ENCODE measurements at places on chromosomes 11 and 22.

- no peak for DNase-seq
These were observed 58.6 kb downstream of the MICAL3 start for GRCh38 chr22:17965538-17966402.

DNA sequence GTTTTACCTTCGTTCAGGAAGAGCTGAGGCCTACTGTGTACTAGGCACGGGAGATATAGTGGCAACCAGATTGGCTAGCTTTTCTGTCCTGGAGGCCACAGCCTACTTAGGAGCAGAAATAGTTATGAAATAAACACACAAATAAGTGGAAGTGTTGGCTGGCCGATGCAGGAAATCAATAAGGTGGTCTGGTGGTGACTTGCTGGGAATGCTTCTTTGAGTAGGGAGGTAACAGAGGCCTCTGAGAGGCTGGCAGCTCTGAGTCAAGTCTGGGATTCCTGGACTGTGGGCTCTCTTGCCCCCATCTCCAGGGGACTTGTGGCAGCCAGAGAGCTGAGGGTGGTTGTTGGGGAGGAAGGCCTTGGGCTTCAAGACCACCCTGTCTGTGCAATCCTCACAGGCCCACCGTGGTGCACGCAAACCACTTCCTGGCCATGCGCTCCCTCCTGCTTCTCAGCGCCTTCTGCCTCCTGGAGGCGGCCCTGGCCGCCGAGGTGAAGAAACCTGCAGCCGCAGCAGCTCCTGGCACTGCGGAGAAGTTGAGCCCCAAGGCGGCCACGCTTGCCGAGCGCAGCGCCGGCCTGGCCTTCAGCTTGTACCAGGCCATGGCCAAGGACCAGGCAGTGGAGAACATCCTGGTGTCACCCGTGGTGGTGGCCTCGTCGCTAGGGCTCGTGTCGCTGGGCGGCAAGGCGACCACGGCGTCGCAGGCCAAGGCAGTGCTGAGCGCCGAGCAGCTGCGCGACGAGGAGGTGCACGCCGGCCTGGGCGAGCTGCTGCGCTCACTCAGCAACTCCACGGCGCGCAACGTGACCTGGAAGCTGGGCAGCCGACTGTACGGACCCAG lies 4.1 kb downstream of the SERPINH1 start:
- DNase-seq: no peak

GRCh38 chr11:36452236-36452940 lies 57.7 kb downstream of the TRAF6 start:
- no peak for DNase-seq

DNA sequence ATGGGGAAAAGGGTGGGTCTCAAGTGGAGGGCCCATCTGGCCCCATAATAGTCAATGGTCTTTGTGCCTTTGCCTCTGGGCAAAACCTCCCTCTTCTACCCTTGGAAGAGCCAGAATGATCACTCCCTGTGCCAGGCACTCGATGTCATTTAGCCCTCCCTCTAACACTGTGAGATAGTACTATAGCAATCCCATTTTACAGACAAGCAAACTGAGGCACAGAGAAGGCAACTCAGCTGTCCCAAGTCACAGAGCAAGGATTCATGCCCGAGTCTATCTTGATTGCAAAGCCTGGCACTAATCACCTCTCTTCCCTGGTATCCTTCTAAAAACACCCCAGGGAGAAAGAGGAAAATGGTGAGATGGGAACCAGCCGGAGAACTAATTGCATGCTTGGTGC lies 76.4 kb downstream of the TP53I11 start:
- no peak for DNase-seq

DNA sequence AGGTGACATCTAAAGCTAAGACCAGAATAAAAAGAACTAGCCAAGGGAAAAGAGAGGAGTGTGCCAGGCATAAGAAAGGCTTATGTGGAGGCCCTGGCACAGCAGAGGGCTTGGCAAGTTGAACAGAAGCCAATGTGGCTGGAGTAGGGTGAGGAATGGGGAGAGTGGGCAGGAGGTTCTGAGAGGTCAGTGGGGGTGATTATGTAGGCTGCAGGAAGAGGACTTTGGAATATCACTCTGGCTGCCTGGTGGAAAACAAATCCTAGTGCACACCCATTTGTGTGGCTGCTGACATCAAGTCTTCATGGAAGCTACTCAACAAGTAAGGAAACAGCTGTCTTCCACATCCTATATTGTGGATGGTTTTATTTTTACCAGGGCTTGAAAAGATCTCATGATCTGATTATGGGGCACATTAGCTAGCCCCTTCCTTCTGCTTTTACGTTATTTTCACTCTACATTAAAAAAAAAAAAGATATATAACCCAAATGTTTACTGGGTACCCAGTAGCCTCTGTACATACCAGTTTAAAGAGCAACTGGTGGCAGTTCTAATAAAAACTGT lies 3.4 kb downstream of the MRPL16 start:
- DNase-seq: no peak

- no peak for DNase-seq
These were observed 9.5 kb downstream of the FREY1 start for GRCh38 chr11:45897556-45897955.

DNA sequence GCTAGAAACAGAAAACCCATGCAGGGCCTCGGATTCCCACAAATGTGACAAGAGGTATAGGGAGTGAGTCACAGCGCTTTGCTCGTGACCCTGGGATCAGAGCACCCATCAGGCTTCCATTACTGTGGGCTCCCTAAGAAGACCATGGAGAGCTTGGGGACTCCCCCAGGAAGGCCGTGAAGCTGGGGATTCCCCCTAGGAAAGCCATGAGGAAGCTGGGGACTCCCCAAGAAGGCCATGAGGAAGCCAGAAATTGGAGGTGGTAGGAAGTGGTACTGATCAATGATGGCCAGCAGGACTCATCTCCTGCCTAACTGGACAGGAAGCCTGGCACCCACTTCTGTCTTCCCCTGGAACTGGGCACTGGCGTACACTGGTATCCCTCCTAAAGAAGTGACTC lies 10.1 kb upstream of the DCPS start:
- no peak for DNase-seq

DNA sequence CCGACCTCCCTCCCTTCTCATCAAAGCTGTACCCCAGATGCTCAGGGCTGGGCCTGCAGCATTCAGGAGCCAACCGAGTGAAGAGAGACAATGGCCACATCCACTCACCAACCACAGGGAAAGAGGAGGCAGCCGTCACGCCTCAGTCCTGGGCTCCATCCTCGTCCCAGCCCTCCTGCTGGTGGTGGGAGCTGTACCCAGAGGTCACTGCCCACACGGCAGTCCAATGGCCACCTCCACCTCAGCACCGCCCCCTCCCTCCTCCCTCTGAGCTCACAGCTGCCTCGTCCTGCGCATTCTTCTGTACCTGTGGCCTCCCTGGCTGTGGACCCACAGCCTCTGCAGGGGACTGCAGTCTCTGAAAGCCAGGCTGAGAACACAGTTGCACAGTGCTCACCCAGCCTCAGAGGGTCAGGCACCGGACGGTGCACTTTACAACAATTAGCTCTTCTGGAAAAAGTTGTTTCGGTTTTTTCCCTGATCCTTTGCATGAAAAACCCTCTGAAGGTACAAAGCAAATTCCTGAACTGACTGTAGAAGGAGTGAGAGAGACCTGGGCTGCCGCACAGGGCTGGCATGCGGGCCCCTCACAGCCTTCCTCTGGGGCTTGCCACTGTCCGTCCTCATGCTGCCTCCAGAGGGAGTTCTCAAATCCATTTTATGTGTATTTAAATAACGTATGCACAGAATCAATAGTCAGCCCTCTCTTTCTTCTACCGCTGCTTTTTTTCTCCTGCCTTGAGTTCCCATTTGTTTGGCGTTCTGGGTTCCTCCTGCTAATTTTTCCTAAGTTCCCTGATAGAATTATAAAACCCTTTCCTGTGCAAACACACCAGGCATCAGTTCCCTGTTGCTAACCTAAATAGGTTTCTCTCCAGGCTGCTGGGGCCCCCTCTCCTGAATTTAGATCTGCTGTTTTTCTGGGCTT lies 52.7 kb downstream of the PHF21B start:
- peak; percentile 64 for DNase-seq

- DNase-seq: no peak
These were observed 28.1 kb downstream of the ZNF214 start for GRCh38 chr11:6992026-6992425.

- DNase-seq: peak; percentile 70
These were observed 686 bp downstream of the USP2 start for GRCh38 chr11:119380827-119381180.

GRCh38 chr22:40183029-40183581 lies 5.4 kb downstream of the TNRC6B start:
- peak; percentile 77 for DNase-seq

DNA sequence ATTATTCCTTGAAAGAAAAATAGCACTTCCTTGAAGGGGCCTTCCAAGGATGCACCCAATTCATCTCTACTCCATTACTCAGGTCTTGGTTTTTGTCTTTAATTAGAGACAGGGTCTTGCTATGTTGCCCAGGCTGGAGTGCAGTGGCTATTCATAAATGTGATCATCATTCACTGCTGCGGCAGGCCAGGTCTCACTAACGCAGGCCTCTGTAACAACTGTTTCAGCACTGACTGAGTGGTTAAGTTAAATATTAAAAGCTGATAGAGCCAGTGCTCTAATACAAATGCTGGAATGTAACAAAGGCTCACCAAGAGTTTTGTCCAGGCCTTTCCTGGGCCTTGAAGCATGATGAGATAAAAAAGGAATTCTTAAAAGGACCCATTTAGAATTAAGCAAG lies 61.4 kb upstream of the GNAZ start:
- DNase-seq: no peak

DNA sequence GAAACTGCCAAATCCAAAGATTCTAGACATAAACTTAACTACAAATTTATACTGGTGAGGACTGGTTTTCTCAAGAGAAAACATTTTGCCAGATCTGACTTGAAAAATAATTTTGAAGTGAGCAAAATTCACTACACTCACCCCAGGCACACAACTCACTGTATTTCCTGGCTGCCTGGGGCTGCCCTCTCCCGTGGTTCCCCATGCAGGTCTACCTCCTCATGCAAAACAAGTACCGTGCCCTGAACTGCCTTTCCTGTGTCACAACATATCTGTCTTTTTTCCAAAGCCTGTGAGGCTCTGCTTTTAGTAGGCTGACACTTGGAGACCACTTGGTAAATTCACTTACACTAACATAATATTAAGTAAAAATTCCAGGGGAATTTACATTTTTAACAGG lies 76.4 kb downstream of the LIF start:
- DNase-seq: no peak

GRCh38 chr11:131982154-131982553 lies 611.7 kb downstream of the NTM start:
- peak; percentile 77 for DNase-seq

DNA sequence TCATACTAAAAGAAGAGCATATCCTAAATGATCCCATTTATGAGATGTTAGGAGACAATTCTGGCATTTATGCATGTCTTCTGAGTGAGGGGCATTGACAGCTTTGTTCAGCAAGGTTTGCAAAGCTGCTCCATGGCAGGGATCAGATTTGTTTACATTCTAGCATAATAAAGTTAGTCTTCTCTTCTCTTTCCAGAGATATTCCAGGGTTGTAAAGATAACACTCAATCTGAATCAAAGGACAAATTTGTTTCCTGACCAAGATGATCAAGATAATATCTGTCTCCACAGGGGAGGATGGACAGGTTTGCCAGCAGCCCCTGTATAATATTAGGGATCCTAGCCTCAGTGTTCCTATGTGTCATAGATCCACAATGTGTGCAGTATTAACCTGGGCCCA lies 77.5 kb upstream of the ZC3H12C start:
- DNase-seq: no peak

GRCh38 chr11:33658195-33658900 lies 42.3 kb downstream of the C11orf91 start:
- no peak for DNase-seq

DNA sequence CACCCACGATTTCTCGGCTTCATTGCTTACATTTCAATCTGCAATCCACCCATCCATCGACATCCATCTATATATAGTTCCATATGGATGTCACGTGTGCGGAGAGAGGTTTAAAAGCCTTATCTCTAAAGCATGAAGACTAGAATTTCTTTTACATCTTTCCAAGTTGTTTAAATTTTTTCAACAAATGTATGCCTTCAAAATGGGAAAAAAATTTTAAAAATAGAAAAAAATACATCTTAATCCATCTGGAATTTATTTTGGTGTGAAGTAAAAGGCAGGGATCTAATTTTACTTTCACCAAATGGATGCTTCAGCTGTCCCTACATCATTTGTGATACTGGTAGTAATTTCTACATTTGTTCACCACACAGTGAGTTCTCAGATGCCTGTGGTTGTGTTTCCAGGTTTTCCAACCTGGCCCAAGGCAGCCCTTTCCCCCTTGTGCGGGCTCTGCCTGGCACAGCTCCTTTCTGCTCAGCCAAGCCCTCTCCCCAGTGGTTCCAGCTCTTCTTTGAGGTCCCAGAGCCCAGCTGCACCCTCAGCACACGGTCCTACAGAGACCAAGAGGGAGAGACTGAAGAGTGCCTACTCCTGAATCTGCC lies 37.6 kb upstream of the KLHL35 start:
- no peak for DNase-seq

DNA sequence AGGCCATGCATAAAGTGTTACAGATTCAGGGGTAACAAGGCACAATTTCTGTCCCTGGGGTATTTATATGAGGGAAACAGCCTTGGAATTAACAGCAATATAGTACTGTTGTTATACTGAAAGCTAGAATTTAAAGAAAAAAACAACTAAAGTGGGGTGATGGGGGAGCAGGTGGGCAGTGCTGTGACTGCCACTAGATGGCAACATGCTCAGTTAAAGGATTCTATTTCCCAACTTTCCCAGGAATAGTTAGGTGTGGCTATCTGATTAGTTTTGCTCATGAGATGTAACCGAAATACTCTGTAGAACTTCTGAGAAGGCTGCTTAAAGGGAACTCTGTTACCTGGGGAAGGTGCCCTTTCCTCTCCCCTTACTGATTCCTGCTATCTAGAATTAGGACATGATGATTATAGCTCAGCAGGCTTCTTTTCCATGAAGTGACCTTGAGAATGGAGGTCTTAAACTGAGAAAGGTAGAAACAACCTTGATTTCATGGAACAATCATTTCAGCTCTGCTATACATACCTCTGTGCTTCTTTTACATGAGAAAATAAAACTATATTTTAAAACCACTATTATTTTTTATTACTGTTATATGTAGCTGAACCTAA lies 102.6 kb downstream of the RELT start:
- peak; percentile 27 for DNase-seq

DNA sequence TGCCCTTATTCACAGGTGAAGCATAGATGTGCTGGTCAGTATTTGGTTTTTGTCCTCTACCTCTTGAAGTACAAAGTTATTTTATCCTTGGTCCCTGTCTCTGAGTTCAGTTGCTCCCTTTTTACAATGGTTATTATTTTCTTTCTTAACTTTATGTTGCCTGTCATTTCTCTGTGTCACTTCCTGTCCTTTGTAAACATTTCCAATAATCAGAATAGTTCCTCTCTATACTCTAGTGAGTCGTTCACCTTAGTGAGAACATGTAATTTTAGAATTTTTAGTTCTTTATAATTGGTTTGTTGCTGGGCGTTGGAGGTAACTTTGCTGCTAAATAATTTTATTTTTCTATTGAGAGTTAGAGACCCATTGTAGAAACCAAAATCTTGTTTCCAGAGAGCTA lies 16.0 kb downstream of the CSTPP1 start:
- DNase-seq: no peak

GRCh38 chr11:112628676-112629075 lies 332.5 kb upstream of the NCAM1 start:
- no peak for DNase-seq
